Activated naive CD4-positive, alpha-beta T cell (primary cell): ENCODE measurements at places on chromosomes 1 and 21.

- no peak for DNase-seq
Measured at GRCh38 chr1:180194546-180195207, 35.4 kb upstream of the LHX4 start.

DNA sequence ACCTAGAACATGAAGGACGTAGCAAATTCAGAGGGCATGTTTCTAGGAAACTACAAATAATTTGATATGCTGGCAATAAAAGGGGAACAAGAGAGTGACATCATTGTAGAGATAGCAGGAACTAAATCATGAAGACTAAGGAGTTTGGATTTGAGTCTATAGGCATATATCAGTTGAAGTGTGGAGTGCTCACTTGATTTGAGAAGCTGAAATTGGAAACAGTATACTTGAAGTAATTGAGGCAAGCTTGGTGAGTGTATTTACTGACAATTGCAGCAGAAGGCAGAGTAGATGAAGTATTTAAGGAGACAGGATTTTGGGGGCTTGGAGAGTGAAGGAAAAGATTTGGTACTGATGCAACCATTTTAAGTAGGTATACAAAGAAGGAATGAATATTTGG lies 6.4 kb upstream of the TMCO2 start:
- no peak for DNase-seq

- DNase-seq = no peak
Measured at GRCh38 chr1:31101147-31101502, 35.6 kb upstream of the PUM1 start.

DNA sequence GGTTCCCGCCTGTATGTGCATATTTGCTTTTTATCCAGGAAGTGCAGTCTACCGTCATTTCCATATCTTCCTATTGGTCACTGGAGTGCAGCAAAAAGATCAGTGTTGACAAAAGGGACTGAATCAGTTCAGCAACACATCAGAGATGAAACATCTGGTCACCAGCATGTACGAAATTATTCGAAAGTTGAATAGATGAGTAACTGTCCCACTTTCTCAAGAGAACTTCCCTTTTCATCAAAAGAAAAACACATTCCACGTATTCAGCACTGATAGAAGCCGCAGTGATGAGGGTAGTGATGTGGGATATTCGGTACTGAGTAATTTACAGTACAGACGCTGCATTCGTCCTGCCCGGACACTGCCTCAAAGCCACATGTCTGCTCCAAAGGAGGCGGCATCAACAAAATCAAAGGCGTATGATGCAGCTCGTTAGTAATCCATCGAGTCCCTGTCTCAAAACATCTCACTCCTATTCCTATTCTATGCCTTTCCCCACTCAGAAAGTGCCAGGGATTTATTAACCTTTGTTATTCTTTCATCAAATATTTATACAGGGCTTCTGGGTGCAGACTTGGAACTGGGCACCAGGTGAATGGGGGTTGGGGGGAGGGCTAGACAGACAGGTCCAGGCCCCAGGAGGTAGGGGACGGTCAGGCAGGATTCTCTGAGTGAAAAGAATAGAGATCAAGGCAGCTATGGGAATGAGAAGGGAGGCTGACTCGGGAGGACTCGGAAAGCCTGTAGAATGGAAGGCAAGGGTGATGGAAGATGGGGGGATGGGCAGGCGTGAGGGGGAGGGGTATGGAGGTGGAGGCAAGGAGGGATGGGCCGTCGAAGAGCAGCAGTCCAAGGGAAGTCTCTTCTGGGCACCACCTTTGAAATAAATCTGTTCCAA lies 79.5 kb upstream of the SLC45A1 start:
- no peak for DNase-seq

- peak; percentile 14 for DNase-seq
Measured at GRCh38 chr1:27521336-27521831, 31.4 kb upstream of the WASF2 start.

DNA sequence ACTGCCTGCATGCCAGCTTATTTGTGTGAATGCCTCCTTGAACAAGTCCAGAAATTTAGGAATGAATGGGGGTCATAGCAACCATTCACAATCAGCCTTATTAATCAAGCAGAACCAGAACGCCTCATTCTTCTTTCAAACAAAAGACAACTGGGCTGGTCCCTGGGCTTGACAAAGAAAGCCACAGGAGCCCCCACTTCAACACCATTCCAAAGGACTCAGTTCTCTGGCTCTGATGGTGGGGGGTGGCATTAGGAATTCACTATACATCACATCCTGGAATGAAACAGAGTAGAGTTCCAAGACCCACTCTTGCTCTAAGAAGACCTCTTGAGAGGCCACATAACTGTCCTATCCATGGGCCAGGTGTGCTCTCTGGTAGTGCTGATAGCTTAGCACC lies 186.6 kb upstream of the ST6GALNAC5 start:
- no peak for DNase-seq

DNA sequence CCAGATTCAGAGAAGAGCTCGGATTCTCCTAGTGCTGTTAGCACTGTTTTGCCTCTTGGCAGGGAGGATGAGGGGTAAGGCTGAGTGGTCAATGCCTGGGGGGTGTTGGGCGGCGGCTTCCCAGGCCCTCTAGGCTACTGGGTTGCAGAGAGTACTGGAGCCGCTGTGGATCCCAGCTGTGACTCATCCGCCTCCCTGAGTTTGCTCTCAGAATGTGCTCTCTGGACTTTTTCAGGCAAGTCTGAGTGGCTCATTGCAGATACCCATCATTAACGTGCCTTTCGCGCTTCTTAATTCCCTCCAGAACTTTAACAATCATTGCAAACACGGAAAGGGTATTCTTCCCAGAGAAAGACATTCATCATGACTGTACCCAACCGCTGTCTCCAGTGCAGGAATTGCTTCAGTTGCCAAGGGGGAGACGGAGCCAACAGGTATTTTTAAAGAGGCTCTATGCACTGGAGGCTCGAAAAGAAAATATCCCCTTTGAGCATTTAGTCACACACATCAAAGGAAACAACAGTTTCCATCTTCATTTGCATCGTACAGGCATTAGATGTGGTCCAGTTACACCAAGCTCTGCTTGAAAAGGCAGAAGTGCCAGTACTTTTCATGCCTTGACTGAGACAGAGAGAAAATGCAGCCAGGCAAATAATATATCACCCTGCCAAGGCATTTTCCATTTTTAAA lies 14.4 kb upstream of the CAMTA1 start:
- no peak for DNase-seq

- DNase-seq = no peak
Measured at GRCh38 chr1:187617776-187618175, 789.0 kb downstream of the PLA2G4A start.

DNA sequence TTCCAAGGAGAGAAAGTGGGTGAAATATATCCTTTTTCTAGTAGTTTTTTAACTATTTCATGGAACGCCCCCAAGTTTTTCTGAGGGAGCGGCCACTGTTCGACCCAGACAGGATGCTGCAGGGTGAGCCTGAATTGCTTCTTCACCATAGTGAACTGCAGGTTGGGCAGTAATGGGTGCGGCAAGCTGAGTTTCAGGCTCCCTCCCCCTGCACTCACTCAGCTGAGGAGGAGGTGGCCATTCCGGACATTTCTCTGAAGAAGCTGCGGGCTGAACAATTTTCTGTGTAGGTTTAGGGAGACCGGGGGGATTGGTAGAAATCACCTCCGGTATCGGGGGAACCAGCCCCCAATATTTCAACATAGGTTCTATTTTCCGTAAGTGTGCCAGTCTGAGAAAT lies 8.2 kb downstream of the DAP3 start:
- no peak for DNase-seq

- DNase-seq = no peak
Measured at GRCh38 chr1:19091196-19091953, 118.7 kb downstream of the UBR4 start.

DNA sequence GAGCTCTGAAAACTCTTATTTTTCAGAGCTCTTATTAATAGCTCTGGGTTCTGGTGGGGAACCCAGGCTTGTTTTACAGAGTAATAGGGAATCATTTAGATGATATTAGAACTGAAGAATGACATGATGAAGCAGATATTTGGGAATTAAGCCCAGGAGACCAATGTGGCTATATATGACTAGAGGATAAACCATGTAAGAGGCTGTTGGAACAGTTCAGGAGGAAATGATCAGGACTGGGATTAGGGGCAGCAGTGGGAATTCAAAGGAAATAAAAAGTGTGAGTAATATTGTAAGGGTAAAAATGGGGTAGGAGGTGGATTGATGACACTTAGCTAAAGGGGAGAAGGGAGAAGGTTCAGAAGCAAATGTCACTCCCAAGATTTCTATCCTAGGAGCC lies 58.6 kb downstream of the GIPC2 start:
- no peak for DNase-seq

GRCh38 chr1:163874070-163874469 lies 552.3 kb downstream of the NUF2 start:
- no peak for DNase-seq

GRCh38 chr1:205991237-205991636 lies 12.0 kb downstream of the RAB7B start:
- no peak for DNase-seq

DNA sequence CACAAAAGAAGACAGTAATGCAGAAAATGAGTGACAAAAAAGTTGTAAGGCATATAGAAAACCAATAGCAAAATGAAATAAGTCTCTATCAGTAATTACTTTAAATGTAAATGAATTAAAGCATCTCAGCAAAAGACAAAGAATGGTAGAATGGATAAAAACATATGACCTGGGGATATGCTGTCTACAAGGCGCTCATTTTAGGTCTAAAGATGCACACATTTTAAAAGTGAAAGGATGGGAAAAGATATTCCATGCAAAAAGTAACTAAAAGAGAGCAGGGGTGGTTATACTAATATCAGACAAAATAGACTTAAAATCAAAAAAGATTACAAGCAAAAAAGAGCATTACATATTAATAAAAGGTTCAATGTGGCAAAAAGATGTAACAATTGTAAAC lies 41.2 kb downstream of the SPATA6 start:
- no peak for DNase-seq

GRCh38 chr1:197675583-197676208 lies 99.6 kb downstream of the DENND1B start:
- no peak for DNase-seq

DNA sequence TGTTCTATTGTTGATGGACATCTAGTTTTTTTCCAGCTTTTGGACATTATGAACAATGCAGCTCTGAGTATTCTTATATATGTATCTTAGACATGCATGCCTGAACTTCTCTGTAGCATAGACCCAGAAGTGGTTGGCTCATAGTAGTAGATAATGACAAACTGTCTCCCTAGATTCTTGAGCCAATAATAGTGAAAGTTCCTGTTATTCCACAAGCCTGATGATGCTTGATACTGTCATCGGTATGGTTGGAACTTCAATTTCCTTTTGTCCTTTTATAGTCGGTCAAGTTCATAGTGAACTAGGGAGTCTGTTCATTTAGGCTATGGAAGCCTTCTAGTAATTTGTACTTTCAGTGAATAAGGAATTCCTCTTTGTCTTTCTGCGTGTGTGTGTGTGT lies 56.8 kb downstream of the MTR start:
- DNase-seq = no peak

- no peak for DNase-seq
Measured at GRCh38 chr1:157438613-157439012, 113.7 kb downstream of the FCRL5 start.

DNA sequence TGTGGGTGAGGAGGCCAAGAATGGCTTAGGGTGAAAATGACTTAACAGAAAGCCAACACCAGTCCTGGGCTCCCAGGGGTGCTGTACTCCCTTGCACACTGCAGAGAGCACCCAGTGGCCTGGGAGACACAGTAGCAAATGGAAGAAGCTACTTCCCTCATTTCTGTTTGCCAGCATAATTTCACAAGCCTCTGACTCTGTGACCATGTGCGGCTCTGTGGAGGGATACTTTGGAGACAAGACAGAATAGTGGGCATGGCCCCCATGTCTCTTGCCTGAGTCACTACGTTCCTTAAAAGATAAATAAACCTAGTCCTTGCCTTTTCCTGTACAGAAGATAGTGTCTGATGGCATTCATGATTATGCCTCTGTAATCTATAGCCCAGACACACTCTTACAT lies 38.1 kb downstream of the TRIM62 start:
- no peak for DNase-seq

DNA sequence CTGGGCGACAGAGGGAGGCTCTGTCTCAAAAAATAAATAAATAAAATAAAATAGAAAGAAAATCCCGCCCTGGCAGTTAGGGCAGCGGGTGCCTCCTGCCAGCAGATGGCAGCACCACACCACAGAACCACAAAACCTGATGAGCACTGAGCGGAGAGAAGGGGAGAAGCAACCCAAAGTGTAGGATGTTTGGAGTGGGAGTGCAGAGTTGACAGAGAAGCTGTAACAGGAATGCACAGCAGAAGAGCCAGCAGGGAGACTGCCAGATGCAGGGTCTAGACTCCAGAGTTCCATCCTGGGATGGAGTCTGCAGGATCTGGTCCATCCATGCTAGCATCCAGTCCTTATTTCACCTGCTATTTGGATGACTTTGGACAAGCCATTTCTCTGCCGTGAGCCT lies 29.7 kb upstream of the KIRREL1 start:
- peak; percentile 26 for DNase-seq

GRCh38 chr1:204448991-204449677 lies 37.5 kb upstream of the PPP1R15B start:
- no peak for DNase-seq

DNA sequence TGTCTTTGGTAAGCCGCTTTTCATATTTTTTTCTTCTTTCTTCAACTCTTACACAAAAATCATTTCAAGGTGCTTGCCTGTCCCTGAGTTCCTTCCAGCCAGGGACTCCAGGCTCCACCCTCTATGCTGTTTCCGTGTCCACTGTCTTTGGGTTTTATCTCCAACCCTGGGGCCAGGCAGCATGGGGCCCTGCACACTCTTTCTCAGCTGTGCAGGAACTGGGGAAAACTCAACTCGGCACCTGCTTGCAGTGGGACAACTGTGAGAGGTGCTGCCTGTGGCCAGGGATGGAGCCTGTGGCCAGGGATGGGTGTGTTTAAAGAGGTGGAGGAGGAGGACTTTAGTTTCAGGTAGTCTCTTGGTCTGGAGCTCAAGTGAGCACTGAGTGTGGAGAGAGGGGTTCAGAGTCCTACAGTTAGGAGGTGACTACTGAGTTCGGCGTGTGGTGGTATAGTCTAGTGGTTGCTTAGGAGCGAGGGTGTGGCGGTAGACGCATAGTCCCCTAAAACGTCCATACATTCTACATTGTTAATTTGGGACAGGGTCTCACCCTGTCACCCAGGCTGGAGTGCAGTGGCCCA lies 13.4 kb downstream of the TNFRSF8 start:
- no peak for DNase-seq

- DNase-seq = no peak
Measured at GRCh38 chr1:16433030-16433429, 4.2 kb downstream of the SPATA21 start.

- no peak for DNase-seq
Measured at GRCh38 chr1:63264161-63264560, 58.2 kb upstream of the FOXD3 start.

- no peak for DNase-seq
Measured at GRCh38 chr1:60872426-60873054, 209.8 kb upstream of the NFIA start.
